ENCODE measurements at places on chromosomes 6 and 20. TPM values are rescaled to one million over a fixed set of nuclear protein-coding genes. Genes with fewer than 3 reads are reported as not detected.

Gene SRSF12
- total RNA-seq, result 0.09 TPM

Gene SALL4
- 0.36 TPM for total RNA-seq

Gene R3HDML
- total RNA-seq, result not detected

Gene PRR18
- not detected for total RNA-seq

Gene CLVS2
- total RNA-seq, result not detected

Measured in fibroblast of the aortic adventitia (primary cell).